ENCODE measurements at places on chromosomes 3 and 15.

DNA sequence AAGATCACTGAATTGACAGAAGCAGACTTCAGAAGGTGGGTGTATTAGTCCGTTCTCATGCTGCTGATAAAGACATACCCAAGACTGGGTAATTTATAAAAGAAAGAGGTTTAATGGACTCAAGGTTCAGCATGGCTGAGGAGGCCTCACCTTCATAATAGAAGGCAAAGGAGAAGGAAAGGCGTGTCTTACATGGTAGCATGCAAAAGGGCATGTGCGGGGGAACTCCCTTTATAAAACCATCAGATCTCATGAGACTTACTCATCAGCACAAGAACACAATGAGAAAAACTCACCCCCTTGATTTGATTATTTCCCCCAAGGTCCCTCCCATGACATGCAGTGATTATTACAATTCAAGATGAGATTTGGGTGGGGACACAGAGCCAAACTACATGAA lies 416.3 kb upstream of the EPHA3 start:
- no peaks in the 10 kb centered on the region for H3K36me3 ChIP-seq
- no peaks in the 10 kb centered on the region for H3K4me1 ChIP-seq
- H3K27ac ChIP-seq, result no peak overlapping the region
- DNase-seq, result no peak
- peaks cover 3% of the 10 kb centered on the region for H3K27me3 ChIP-seq

DNA sequence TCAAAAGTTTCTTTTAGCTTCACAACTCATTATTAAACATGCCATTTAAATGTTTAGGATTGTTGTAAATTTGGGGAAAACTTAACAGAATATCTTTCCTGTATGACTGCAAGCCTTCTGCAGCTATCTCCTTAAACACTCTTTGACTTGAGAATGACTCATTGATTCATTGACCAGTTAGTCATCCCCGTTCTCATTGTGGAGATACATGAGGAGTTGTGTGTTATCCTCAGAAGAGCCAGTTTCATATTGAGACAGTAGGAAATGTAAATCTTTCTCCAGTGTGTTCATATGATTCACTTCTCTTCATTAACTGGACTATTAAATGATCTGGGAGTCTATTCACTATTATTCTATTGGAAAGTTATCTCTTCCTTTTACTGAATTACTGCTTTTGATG lies 83.0 kb downstream of the CRYGS start:
- H3K27me3 ChIP-seq, result no peaks in the 10 kb centered on the region
- DNase-seq, result no peak
- H3K27ac ChIP-seq, result no peak overlapping the region
- H3K4me1 ChIP-seq, result peaks cover 10% of the 10 kb centered on the region

DNA sequence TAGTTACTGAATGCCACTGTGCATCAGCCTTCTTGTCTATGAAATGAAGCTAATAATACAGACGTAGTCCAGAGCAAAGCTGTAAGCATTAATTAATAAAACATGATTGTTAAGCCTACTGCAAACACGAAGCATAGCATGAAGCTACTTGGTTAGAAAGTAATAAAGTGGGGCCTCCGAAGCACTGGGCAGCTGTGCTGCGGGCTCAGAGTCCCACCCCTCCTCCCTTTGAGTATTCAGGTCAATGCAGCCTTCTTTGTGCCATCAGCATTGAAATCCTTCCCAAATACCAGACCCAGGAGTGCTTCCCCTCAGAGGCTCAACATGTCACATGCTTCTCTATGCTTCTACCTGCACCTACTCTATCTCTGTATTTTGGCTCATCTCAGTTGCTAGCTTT lies 1112.6 kb downstream of the IGSF11 start:
- H3K36me3 ChIP-seq, result no peaks in the 10 kb centered on the region
- no peaks in the 10 kb centered on the region for H3K4me1 ChIP-seq
- no peak overlapping the region for H3K4me3 ChIP-seq
- H3K27ac ChIP-seq, result no peak overlapping the region

DNA sequence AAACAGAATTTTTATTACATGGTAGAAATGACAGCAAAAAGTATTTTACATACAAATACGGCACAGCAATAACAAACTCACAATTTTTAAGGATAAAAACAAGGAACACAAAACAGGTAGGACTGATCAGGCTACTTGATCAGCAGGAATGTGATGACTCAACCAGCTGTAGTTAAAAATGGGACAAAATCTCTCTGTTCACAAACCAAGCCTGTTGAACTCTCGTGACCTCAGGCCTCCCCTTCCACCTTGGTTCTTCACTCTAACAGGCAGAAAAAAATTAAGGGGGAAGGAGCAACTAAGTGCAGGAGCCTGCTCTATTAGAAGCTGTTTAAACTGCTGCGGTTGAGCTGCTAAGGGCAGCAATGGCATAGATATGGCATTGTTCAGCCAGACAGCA lies 18.7 kb downstream of the FBXL22 start:
- H3K4me1 ChIP-seq, result peaks cover 1% of the 10 kb centered on the region
- no peaks in the 10 kb centered on the region for H3K27me3 ChIP-seq
- DNase-seq, result no peak
- no peak overlapping the region for H3K4me3 ChIP-seq
- peaks cover 25% of the 10 kb centered on the region for H3K36me3 ChIP-seq
- peak overlapping the region; percentile 58 for H3K27ac ChIP-seq

DNA sequence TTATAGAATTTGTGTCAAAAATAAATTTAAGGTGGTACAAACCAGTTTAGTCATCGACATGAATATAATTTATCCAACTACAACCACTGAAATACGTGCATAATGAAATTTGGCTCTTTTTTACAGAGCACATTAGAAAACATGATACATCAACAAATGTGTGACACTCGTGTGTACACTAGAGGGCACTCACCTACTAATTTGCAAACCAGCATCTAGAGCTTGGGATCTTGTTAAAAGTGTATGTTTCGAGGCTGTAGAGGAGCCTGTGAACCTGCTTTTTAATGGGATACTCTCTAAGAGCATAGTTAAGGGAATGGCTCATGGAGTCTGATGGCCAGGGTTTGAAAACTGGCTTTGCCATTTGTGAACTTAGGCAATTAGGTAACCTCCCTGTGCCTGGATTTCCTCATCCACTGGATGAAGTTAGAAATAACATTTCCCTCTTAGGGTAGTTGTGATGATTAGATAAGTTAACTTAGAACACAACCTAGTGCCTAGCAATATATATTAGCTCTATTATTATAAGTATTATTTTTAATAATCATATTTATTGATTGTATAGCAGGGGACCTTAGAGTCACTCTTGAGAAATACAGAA lies 8.8 kb upstream of the CPOX start:
- no peak overlapping the region for H3K27ac ChIP-seq
- H3K4me1 ChIP-seq, result peaks cover under 1% of the 10 kb centered on the region
- H3K27me3 ChIP-seq, result peaks cover 5% of the 10 kb centered on the region
- no peak for DNase-seq
- H3K4me3 ChIP-seq, result no peak overlapping the region
- no peaks in the 10 kb centered on the region for H3K36me3 ChIP-seq

DNA sequence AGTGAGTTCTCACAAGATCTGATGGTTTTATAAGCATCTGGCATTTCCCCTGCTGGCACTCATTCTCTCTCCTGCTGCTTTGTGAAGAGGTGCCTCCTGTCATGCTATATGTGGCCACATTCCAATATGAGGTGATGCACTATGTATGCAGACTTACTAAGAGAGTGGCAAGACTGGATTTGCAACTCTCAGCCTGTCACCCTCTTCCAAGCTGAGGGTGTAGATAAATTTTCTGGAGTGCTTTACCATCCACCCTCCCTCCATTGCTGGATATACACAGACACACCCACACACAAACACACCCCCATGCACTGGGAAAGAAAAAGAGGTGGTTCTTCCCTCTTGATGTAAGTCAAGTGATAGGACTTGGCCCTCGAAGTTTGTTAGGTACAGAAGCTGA lies 30.2 kb upstream of the CHMP2B start:
- no peaks in the 10 kb centered on the region for H3K36me3 ChIP-seq
- H3K4me1 ChIP-seq, result no peaks in the 10 kb centered on the region
- no peak overlapping the region for H3K4me3 ChIP-seq
- H3K27ac ChIP-seq, result no peak overlapping the region
- DNase-seq, result no peak

DNA sequence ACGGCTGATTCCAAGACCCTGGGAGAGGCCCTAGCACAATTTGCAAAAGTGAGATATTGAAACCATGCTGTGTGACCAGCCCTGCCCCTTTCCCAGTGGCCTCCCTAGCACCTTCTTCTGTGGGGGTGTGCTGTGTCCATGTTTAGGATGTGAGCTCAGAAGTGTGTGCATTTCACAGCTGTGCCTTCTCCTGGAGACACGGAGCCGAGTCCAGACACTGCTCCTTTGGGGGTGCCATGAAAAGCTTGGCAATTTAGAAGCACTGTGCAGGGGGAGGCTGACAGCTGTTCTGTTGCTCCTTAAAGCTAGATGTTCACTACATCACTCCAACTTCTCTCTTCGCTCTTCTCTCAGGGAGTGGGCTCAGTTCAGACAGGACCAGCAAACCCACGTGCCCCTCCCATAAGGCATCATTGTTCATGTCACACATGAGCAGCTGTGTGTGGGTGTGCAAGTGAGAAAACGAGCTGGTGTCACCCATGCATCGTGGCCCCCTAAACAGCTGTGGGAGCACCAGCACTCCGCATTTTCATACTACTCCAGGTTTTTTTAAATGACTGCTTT lies 492.6 kb downstream of the GABRG3 start:
- no peak overlapping the region for H3K4me3 ChIP-seq
- H3K27me3 ChIP-seq, result no peaks in the 10 kb centered on the region
- no peaks in the 10 kb centered on the region for H3K36me3 ChIP-seq
- DNase-seq, result no peak
- H3K4me1 ChIP-seq, result no peaks in the 10 kb centered on the region

- H3K27ac ChIP-seq, result no peak overlapping the region
- DNase-seq, result no peak
- no peak overlapping the region for H3K4me3 ChIP-seq
- H3K36me3 ChIP-seq, result peaks cover 6% of the 10 kb centered on the region
- H3K27me3 ChIP-seq, result no peaks in the 10 kb centered on the region
Observed at GRCh38 chr3:44395714-44396113, 57.1 kb downstream of the TCAIM start.

DNA sequence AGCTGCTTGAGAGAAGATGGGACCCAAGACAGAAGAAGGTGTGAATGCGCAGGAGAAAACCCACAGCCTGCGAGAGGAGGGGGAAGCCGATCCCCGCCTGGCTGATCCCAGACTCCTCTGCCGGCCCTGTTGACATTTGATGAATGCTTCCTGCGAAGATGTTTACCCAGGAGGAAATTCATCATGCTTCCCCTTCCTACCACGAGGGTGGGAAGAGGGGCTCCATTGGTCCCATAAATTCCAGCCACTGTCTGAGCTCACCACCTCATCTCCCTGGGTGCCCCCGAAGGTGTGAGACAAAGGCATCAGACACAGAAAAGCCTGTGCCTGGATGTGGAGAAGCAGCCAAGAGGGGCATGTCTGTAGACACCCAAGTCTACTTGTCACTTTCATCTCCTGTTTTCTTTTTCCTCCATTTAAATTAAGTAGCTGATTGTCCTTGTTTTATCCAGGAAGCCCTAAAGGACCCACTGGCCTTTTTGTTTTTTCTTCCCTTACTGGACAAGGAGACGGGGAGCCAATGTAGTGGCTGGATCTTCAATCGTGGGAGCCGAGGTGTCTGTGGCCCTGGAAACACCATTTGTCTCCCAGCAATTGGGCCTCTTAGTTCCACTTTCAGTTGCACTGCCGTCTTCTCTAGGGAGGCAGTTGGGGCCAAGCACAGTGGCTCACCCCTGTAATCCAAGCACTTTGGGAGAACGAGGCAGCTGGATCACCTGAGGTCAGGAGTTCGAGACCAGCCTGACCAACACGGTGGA lies 95.3 kb upstream of the HES1 start:
- peak overlapping the region; percentile 11 for H3K4me3 ChIP-seq
- no peaks in the 10 kb centered on the region for H3K36me3 ChIP-seq
- no peaks in the 10 kb centered on the region for H3K27me3 ChIP-seq
- peaks cover 18% of the 10 kb centered on the region for H3K4me1 ChIP-seq
